Esophagus squamous epithelium (tissue), 5 donors: ENCODE measurements at places on chromosomes 11 and 22.

DNA sequence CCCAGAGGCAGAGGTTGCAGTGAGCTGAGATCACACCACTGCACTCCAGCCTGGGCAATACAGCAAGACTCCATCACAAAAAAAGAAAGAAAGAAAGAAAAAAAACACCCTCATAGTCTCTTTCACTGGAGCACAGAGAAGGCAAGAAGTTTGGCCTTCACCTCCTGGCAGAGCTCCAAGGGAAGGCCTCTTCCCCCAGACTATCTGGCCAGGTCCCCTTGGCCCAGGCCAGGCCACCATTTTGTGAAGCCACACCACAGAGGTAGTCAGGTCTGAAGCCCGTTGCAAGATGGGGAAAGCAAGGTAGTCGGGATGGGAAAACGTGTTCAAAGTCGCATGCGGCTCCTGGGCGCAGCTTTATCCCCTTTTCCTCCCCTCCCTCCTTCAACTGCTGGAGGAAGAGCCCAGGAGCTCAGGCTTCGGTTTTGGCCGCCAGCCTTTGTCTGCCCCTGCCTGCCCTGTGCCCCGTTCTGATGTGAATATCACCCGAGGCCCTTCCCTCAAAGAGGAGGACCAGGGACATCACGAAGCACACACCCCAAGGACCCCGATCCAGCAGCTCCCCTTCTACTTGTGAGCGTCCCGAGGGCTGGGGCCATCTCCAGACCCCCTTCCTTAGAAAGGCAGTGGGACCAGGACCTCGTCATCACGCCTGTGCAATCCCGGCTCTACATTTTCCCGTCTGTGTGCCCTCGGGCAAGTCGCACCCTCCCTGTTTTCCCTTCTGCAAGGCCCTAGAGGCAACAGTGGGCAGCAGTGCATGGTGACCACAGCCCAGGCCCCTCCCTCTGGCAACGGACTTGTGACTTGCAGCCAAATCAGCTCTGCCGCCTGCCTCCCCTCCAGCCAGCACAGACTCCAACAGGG, 17.7 kb downstream of the CABP7 start:
- peaks cover 51% of the 10 kb centered on the region for H3K36me3 ChIP-seq
- no peak overlapping the region for H3K27ac ChIP-seq
- no peak overlapping the region for H3K4me3 ChIP-seq

GRCh38 chr22:45511847-45512261, 9.2 kb downstream of the FBLN1 start:
- no peak overlapping the region for H3K4me3 ChIP-seq
- no peak for DNase-seq
- peaks cover 9% of the 10 kb centered on the region for H3K4me1 ChIP-seq
- no peaks in the 10 kb centered on the region for H3K36me3 ChIP-seq

DNA sequence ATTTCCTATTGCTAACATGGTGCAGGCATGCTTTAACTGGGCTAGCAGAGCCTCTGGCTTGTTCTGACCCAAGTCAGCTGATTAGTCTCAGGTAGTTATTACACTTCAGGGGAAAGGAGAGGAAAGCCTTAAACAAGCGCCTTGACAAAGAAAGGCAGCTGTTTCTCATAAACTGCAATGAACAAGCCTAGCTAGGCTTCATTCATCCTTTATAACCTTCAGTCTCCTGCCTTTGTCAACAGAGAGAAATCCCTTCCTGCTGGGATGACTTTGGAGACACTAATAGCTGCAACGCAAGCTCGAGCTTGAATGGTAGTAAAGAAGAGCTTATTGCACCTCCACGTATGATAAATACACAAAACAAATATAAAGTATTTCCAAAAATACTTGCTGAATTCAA, 68.4 kb downstream of the CCDC34 start:
- H3K27ac ChIP-seq, result no peak overlapping the region
- no peaks in the 10 kb centered on the region for H3K36me3 ChIP-seq
- H3K27me3 ChIP-seq, result no peaks in the 10 kb centered on the region
- DNase-seq, result no peak

- DNase-seq, result no peak
- H3K4me3 ChIP-seq, result no peak overlapping the region
- no peaks in the 10 kb centered on the region for H3K4me1 ChIP-seq
- H3K27me3 ChIP-seq, result no peaks in the 10 kb centered on the region
These were observed 89.7 kb upstream of the SHISAL1 start for GRCh38 chr22:44402196-44403111.

DNA sequence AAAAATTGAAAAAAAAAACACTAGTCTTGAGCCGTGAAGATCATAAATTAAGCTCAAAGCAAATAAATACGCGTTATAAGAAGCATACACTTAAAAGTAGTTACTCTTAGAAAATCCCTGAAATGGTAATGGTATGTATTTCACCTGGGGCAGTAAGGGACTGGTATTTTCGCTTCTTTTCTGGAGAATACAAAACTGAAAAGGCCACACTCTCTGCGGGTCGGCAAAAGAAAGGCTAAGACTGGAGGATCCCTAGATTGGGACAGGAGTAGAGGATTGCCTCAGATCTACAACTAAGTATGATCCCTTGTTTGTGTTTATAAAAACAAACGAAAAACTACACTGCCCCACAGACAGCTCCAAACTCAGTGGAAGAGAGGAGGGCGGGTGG, 617 bp downstream of the TSG101 start:
- peaks cover 17% of the 10 kb centered on the region for H3K36me3 ChIP-seq
- peak overlapping the region; percentile 93 for H3K4me3 ChIP-seq

DNA sequence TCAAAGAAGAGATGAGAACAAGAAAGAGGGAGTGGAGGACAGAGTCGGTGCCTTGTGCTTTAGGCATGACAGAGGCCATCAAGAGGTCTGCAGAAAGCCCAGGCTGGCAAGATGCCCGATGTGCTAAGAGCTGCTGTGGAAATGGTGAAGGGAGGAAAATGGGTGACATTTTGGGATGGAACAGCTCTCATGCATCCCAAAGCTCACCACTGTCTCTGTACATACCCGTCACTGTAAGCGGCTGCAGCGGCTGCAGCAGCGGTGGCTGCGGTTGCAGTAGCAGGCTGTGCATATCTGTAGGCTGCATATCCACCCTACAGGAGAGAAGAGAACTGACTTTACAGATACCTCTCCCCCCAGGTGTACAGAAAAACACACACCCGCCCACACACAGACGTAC, 28.6 kb downstream of the APOL5 start:
- DNase-seq, result no peak
- no peaks in the 10 kb centered on the region for H3K27me3 ChIP-seq
- peaks cover 72% of the 10 kb centered on the region for H3K36me3 ChIP-seq
- H3K4me1 ChIP-seq, result peaks cover 21% of the 10 kb centered on the region
- no peak overlapping the region for H3K4me3 ChIP-seq

- H3K27ac ChIP-seq, result peak overlapping the region; percentile 39
- H3K4me3 ChIP-seq, result no peak overlapping the region
- peaks cover 5% of the 10 kb centered on the region for H3K4me1 ChIP-seq
- peaks cover 90% of the 10 kb centered on the region for H3K36me3 ChIP-seq
These were observed 32.5 kb downstream of the PHLDB1 start for GRCh38 chr11:118639899-118640298.

DNA sequence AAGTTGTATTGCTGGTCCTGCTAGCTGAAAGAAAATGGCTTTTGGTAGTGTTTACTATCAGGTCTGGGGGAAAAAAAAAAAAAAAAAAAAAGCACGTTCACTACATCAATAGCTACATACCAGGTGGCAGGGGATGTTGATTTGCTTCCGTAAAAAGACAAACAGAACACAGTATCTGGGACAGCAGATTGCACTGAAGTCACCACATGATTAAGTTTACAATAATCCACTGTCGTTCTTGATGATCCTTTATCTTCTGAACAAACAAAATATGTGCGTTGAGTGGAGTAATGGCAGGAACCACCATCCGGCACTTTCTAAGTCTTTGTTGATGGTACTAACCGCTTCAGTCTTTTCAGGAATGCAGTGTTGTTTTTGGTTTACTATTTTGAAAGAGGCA, 48.7 kb downstream of the DDX6 start:
- no peaks in the 10 kb centered on the region for H3K4me1 ChIP-seq
- no peak overlapping the region for H3K27ac ChIP-seq
- H3K27me3 ChIP-seq, result no peaks in the 10 kb centered on the region
- no peaks in the 10 kb centered on the region for H3K36me3 ChIP-seq
- H3K4me3 ChIP-seq, result no peak overlapping the region

DNA sequence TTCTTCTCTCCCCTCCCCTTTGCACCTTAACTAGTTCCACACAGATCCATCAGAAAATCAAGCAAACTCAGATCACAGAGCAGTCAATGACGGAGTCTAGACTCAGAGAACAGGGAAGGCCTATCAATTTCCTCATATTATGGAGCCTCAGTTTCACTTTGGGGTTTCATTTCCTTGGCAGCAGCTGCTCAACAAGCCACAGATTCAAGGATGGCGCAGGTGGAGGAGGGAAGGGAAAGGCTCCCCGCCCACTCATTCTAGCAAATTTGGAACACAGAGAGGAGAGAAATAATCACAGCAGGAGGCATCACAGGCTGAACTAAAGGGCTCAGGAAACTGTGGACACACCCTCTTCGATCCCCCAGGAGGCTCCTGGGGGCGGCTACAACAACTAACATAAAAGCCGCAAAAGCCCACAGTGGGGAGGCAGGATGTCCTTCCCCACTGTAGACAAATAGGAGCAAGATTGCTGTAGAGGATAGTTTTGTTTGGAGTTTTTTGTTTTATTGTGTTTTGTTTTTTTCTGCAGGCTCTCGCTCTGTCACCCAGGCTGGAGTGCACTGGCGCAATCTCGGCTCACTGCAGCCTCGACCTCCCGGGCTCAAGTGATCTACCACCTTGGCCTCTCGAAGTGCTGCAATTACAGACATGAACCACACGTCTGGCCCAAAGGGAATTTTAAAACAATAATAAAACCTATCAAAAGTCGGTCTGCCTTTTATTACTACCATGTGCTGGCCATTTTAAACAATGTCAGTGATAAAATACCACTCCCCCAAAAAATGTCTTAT, 3.4 kb downstream of the PLAAT3 start:
- no peak overlapping the region for H3K27ac ChIP-seq
- DNase-seq, result no peak
- H3K4me3 ChIP-seq, result no peak overlapping the region
- H3K36me3 ChIP-seq, result no peaks in the 10 kb centered on the region
- H3K4me1 ChIP-seq, result peaks cover 4% of the 10 kb centered on the region

GRCh38 chr22:29218758-29219408, 13.2 kb downstream of the EMID1 start:
- DNase-seq, result no peak
- no peaks in the 10 kb centered on the region for H3K36me3 ChIP-seq
- H3K4me3 ChIP-seq, result no peak overlapping the region
- no peak overlapping the region for H3K27ac ChIP-seq
- no peaks in the 10 kb centered on the region for H3K4me1 ChIP-seq

DNA sequence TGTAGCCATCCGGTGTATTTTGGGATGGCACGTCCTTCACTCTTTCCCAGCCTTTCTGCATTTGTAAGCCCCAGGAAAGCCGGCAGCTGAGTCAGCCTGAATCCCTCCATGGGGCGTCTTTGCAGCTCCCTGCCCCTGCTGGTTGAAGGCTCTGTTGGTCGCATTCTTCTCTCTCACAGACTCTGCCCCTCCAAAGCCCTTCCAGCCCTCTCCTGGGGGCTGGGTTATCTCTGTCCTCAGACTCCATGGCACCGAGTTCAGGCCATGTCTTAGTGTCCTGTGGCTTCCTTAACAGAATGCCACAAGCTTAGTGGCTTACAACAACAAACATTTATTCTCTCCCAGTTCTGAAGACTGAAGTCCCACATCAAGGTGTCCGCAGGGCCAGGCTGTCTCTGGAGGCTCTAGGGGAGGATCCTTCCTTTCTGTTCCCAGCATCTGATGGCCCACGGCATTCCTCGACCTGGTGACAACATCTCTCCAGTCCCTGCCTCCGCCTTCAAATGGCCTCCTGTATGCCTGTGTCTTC, 62.2 kb downstream of the BCR start:
- no peaks in the 10 kb centered on the region for H3K27me3 ChIP-seq
- DNase-seq, result no peak
- H3K36me3 ChIP-seq, result no peaks in the 10 kb centered on the region
- no peak overlapping the region for H3K4me3 ChIP-seq

GRCh38 chr22:40593460-40594273, 42.9 kb downstream of the MRTFA start:
- H3K27me3 ChIP-seq, result no peaks in the 10 kb centered on the region
- no peak overlapping the region for H3K4me3 ChIP-seq
- no peak overlapping the region for H3K27ac ChIP-seq
- peaks cover 65% of the 10 kb centered on the region for H3K4me1 ChIP-seq
- H3K36me3 ChIP-seq, result no peaks in the 10 kb centered on the region
- no peak for DNase-seq

DNA sequence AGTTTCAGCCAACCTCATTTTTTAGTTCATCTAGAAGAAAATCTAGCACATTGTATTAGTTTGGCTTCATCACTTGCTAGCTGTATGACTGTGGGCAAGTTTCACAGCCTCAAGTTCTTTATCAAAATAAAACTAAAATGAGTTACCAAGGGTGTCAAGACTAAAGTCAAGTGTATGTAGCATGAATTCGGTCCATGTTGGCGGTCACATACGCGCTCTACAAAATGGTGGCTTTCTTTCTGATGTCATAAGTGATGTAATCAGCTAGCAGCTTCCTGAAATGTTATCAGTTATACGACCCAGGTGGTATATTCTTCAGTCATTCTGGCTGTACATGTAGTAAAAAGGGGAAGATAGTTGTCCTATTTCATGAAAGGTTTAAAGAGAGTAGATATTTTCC, 50.5 kb downstream of the POLD3 start:
- no peak overlapping the region for H3K4me3 ChIP-seq
- no peaks in the 10 kb centered on the region for H3K27me3 ChIP-seq
- DNase-seq, result no peak
- peaks cover 5% of the 10 kb centered on the region for H3K36me3 ChIP-seq
- H3K4me1 ChIP-seq, result no peaks in the 10 kb centered on the region

- no peak overlapping the region for H3K27ac ChIP-seq
- no peaks in the 10 kb centered on the region for H3K36me3 ChIP-seq
- H3K27me3 ChIP-seq, result no peaks in the 10 kb centered on the region
- H3K4me1 ChIP-seq, result peaks cover 5% of the 10 kb centered on the region
- DNase-seq, result no peak
- H3K4me3 ChIP-seq, result no peak overlapping the region
These were observed 64.0 kb downstream of the KCNQ1 start for GRCh38 chr11:2508793-2509192.

DNA sequence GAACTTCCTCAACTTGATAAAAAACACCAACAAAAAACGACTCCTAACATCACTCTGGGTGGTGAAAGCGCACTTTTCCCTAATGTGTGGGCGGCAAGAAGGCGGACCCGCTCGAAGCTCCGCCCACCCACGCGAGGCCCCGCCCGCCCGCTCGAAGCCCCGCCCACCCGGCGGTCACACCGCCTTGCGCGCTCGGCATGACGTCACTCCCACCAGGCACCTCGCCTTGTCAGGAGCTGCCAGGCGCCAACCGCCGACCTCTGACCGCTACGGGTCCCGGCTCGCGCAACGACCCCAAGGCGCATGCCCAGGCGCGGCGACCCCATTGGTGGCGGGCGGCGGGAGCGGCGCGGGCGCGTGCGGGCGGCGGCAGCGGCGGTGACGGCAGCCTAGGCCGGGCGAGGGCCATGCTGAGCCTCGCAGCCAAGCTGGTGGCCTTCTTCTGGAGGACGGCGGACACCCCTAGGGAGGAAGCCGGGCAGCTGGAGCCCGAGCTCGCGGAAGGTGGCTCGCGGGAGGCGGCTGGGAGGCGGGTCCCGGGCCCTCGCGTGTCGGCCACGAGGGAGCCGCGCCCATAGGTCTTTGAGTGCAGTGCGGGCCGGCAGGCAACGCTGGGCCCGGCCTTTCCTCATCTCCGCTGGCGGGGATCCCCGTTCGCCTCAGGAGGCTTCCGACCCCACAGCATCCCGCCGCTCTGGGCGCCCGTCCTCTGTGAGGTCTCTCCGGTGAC, at the start of gene MOV10L1:
Gene MOV10L1 (plus strand): TSS at position 325 of the 730 bp plus-strand sequence. CDS start 83 bp downstream, at position 408.
- DNase-seq, result no peak
- H3K4me1 ChIP-seq, result no peaks in the 10 kb centered on the region
- H3K4me3 ChIP-seq, result no peak within 1 kb of the TSS
